ENCODE measurements at places on chromosomes 5 and 9.

DNA sequence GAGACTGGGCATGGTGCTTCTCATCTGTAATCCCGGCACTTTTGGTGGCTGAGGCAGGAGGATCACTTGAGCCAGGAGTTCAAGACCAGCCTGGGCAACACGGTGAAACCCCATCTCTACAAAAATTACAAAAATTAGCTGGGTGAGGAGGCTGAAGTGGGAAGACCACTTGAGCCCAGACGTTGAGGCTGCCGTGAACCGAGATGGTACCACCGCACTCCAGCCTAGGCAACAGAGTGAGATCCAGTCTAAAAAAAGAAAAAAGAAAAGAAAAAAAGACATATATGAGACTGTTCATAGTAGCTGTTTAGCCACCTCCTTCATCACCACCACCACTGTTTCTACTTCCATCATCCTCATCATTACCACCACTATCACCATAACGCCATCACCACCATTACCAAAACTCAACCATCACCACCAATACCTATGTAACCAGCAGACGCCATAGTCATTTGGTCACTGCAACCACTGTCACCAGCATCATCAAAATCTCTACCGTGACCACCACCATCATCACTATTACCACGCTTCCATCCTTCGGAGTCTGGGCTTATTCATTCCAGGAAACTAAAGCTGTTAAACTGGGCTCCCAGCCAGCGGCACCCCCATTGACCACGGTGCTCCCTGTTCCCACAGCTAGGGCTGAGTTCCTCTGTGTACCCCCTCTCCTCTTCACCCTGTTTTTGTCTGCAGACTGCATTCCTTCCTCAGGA is 8.4 kb upstream of the KIF12 start:
- no peak for DNase-seq

- no peak for DNase-seq
These were observed 8.8 kb downstream of the IPPK start for GRCh38 chr9:92661127-92661526.

DNA sequence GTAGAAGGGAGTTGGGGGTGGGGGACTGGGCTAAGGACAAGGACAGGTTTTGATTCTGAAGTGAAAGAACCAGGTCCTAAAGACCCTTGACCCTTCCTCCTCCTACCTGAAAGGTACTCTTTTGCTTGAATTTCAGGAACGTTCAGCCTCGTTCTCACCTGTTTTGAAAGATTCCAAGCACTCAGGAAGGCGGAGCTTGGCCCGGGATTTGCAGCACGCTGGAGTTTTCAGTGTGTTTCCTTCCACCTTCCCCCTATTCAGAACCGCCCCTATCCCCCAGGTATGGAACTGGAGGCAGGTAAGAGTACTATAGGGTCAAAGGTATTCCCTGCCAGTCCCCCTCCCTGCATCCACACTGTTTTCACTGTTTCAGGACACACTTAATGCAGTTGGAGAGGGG is 7.1 kb downstream of the EGR1 start:
- no peak for DNase-seq

DNA sequence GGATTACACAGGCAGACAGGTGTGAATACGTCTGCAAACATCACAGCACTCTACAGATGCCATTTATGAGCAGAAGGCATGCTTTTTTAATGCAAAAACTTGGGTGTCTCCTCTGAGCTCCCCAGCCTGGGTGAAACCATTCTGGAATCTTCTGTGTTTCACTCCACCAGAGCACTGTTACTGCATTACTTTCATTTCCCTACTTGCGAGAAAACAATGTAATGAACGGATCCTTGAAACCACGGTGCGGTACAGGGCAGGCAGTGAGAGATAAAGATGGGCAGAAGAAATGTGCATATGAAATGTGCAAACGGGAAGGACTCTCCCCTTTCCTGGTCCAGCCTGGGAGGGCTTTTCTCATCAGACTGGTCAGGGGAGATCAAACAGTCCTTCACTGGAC is 584.3 kb upstream of the KLF4 start:
- DNase-seq: no peak

DNA sequence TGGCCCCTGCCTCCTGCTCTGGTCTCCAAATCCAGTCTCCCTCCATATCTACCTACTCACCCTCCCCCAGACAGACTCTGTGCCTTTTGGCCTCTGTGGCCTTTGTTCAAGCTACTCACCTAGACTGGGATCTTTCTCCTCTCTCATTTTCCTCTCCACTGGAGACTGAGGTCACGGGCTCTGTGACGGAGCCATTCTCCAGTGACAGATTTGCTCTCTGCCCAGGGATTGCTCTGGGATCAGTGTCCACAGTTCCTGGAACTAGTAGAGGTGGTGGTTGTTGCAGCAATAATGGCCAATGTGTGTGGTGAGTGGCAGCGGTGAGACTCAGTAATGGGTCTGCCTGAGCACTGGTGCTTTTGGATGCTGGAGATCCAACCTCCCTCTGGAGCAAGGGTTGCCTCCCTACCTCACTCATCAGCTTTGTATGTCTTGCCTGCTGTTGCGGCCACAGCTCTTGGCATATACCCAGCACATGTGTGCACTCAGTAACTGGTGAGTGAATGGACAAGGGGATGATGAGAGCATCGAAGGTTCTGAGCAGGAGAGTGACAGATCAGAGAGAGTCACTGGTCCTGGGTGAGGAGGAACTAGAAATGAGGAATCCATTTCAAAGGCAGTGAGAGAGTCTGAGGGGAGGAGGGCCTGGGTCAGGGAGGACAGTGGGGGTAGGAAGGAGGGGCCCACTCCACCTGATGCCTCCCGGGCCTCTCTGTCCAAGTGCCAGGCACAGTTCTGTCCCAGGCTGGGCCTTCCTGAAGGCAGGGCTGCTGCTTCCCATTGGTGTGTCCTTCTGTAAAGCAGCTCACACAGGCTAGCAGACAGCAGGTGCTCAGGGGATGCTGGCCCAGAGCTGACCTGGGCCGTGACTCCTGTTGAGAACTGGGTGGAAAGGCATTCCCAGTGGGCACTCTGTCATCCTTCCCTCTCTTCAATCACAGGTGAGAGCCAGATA is 96.5 kb upstream of the PITX1 start:
- no peak for DNase-seq

DNA sequence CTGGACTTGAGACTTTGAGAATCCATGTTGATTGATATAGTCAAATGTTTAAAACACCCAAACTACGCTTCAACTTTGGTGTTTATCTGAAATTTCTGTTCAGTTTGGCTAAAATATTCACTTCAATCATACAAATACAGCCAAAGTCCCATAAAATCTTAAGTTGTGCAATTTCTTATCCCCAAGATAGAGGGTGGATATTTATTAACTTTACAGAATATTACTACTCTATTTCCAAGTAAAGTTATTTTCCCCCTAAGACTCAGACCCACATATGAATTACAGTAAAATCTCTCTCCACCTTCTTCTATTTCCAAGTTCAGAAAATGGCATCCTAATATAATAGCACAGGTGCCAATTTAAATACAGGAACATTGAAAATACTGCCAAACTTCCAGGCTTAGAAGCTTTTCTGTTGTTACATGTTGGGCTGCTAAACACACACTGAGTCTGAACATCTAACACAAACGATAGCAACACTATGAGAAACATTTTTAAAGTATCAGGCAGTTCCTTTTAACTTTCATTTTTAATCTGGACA is 290.3 kb downstream of the EBF1 start:
- DNase-seq: no peak

- DNase-seq: peak; percentile 83
These were observed at the start of gene DIMT1 for GRCh38 chr5:62403411-62404250. Gene DIMT1, minus strand, starts transcription at chr5:62403905. Its CDS starts 133 bp downstream, at chr5:62403772.

GRCh38 chr5:139763930-139764791 is 31.4 kb upstream of the PSD2 start:
- no peak for DNase-seq

- no peak for DNase-seq
These were observed 667.2 kb upstream of the ZNF608 start for GRCh38 chr5:125413496-125414274.

GRCh38 chr9:77598991-77599390 is 49.1 kb downstream of the GNA14 start:
- DNase-seq: no peak

DNA sequence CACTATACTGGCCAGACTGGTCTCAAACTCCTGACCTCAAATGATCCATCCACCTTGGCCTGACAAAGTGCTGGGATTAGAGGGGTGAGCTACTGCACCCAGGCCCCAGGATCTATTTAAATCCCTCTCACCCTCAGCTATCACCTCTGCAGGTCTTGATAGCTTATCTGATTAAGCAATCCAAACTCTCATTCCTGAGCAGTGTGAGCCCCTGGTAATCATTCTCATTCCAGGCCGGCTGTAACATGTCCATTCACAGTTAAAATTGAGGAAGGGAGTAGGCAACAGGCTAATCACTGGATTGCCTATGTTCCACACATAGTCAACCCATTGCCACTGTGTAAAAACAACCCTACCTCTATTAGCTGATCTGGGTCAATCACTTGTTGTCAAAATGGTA is 111.1 kb downstream of the AGTPBP1 start:
- DNase-seq: no peak

- DNase-seq: no peak
These were observed 530.1 kb upstream of the DMAC1 start for GRCh38 chr9:8329561-8330283.

GRCh38 chr5:167049043-167049663 is 1242.3 kb upstream of the WWC1 start:
- DNase-seq: no peak

DNA sequence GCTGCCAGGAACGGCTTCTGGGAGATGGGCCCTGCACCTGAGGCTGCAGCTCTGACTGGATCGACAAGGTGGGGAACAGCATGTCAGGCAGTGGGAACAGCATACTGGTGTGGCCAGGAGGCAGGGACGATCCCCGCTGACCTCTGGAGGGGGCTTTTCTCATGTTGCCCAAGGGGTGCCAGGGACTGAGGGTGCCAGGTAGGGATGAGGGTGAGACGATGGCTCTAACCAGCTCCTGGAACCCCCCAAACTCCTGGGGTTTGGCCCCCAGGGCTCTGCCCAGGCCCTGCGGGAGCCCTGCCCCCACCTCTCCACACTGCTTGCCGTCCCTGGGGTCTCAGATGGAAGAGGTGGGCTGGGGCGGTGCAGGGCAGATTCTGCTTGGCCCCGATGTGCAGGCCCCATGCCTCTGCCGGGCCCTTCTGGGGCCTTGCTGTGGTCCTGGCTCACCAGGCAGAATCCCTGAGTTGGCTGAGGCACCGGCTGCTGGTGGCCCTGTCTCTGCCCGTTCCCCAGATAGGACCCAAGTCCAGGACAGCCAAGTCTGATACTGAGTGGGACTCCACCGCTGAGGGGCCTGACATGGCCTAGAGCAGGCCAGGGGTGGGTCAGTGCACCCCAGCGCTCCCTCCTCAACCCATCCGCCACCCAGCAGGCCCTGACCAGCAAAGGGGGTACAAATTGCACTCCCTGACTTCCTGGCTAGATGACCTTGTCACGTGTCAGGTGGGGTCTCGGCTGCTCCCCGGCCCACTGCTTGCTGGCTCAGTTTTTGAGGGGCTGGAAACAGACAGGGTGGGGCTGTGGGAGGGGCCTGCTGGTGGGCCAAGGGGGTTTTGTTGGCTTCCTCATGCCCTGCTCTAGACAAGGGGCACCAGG is 28.4 kb upstream of the RNF130 start:
- no peak for DNase-seq

GRCh38 chr9:96617439-96618185 is 2.0 kb downstream of the CDC14B start:
- DNase-seq: no peak

GRCh38 chr9:137499858-137500661 is 40.9 kb upstream of the NSMF start:
- DNase-seq: no peak

- DNase-seq: no peak
These were observed 175.6 kb downstream of the SPATA31D1 start for GRCh38 chr9:82164159-82164558.

- peak; percentile 74 for DNase-seq
These were observed 19.0 kb downstream of the CMBL start for GRCh38 chr5:10288592-10289219.

DNA sequence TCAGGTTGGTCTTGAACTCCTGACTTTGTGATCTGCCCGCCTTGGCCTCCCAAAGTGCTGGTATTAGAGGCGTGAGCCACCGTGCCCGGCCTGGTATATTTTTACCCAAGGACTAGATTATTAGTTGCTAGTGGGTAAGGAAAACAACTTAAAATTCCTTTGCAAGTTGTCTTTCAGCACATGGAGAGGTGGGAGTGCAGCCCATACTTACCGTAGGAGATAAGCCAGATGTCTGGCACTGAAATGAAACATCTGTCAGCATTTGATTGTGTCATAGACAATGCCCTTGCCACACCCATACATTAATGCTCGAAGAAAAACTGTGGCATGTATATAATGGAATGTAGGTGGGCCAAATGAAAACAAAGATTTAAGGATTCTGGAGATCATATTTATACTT is 36.6 kb upstream of the ANKH start:
- DNase-seq: no peak

DNA sequence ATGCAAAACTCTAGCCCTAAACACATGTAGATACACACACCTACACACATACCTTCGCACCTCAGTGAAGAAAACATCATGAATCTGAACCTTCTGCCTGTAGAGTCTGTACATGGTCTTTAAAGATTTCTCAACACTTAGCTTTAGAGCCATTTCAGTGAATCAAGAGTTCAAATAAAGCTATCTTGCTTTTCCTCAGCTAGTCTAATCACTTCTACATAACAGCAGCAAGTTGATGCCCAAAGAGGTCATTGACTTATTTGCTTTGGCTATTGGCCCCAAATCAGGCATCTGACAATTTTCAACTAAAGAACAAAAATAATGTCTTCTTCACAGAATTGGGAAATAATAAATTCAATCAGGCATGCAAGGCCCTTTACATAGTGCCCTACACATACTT is 127.9 kb upstream of the SGCD start:
- no peak for DNase-seq

- DNase-seq: no peak
These were observed 262.3 kb downstream of the NSG2 start for GRCh38 chr5:174307656-174308271.

- DNase-seq: no peak
These were observed 13.2 kb downstream of the TUT7 start for GRCh38 chr9:86341007-86341491.
